Kidney epithelial cell (primary cell): ENCODE measurements at places on chromosomes 5 and 9. TPM values are rescaled to one million over a fixed set of nuclear protein-coding genes. Genes with fewer than 3 reads are reported as not detected.

Gene PCDHB8
- total RNA-seq, result 0.34 and 0.84 TPM in 2 replicates

Gene IRX4
- total RNA-seq, result 0.92 and 4.2 TPM in 2 replicates

Gene PURA
- 6.0 and 7.1 TPM in 2 replicates for total RNA-seq

Gene OBP2A
- total RNA-seq, result not detected in 2 replicates

Gene PCDHGA7
- total RNA-seq, result 2.2 and 3.1 TPM in 2 replicates

Gene SLC1A1
- total RNA-seq, result 4.7 and 6.1 TPM in 2 replicates

Gene MEIKIN
- not detected in 2 replicates for total RNA-seq

Gene EGR1
- 2.0 and 4.1 TPM in 2 replicates for total RNA-seq

GRCh38 chr5:156942064-156942463 is 21.0 kb downstream of the TIMD4 start:
- no peak for DNase-seq

DNA sequence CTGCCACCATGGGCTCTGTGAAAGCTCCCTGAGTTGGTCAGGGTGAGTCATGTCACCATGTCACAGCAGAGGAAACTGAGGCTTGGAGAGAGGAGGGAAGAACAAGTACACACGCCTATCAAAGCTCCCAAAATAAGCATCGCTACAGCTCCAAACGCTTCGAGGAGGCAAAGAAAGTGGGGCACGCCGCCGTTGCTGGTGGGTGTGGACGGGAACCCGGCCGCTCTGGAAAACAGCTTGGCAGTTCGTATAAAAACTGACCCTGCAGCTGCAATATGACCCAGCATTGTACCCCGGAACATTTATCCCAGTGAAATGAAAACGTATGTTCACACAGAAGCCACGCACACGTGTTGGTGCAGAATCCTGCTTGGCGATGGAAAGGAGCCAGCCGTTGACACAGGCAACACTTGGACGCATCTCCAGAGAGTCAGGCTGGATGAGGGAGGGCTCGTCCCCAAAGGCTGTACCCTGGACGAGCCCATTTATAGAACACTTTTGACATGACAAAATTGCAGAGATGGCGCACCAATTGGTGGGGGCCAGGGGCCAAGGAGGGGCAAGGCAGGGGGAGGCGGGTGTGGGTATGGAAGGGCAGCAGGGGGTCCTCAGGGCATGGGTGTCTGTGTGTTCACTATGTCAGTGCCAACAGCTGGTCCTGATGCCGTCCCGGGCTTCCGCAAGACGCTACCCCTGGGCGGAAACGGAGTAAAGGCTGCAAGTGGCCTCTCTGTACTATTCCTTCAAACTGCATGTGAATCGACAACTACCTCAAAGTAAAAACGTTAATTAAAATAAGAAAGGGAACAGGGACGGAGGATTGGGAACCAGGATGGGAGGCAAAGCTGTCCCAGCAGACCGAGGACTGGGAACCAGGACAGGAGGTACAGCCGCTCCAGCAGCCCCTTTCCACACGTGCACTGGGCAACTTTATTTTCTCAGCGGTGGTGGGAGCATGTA is 173.0 kb downstream of the OLFM1 start:
- DNase-seq, result no peak

DNA sequence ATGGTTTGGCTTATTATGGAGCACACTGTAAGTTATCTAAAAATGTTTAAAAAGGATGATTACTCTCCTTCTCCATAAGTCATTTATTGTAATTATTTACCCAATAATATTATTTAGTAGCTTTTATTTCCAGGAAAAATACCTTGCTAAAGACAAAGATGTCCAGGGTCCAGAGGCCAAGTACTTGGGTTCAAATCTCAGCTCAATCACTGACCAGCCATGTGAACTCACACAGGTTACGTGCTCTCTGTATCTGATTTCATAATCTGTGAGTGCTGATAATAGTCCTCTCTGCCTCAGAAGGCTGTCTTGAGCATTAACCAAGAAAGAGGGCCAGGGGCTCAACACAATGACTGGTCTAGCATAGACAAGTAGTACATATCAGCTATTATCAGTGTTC is 27.0 kb downstream of the ALDH1A1 start:
- no peak for DNase-seq

GRCh38 chr9:86903734-86904085 is 43.6 kb downstream of the GAS1 start:
- no peak for DNase-seq
